GM04504 (cell line): ENCODE measurements at places on chromosomes 3 and 15.

- DNase-seq, result no peak
Observed at GRCh38 chr15:34161329-34161963, 48.5 kb downstream of the KATNBL1 start.

GRCh38 chr3:133855002-133855370, 40.7 kb downstream of the RAB6B start:
- DNase-seq, result no peak

DNA sequence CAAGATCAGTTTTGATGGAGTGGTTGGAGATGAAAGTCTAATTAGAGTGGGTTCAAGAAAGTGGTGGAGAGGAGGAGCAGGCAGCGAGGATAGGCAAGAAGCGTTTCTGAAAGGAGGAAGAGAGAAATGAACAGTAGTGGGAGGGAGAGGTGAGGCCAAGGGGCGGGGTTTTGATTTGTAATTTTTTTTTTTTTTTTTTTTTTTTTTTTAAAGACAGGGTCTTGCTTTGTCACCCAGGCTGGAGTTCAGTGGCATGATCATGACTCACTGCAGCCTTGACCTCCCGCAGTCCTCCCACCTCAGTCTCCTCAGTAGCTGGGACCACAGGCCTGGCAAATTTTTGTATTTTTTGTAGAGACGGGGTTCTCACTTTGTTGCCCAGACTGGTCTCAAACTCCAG, 36.6 kb downstream of the MRAS start:
- DNase-seq, result no peak

- DNase-seq, result no peak
Observed at GRCh38 chr3:189512039-189512438, 119.2 kb upstream of the TP63 start.

DNA sequence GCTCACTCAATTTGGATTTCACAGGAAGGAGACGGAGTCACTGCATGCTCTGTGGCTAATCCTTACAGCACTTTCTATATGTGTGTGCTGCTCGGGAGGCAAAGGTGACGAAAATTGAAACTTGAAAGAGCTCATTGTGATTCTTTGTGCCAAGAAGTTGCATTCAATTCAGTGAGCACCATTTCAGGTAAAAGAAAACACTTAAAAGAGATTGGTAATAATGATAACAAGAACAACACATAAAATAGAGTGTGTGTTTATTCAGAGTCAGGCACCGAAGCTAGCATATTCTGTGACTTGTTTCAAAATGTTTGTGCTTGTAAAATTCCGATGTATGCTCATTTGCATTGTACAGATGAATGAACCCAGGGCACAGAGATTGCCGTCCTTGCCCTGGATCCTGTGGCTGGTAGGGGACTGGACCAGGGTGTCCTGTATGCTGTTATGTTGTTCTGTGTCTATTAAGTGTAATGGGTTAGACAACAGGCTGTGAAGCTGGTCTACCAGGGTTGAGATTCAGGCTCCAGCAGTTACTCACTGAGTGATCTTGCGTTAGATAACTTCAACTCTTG, 193.3 kb upstream of the PROK2 start:
- no peak for DNase-seq

- no peak for DNase-seq
Observed at GRCh38 chr3:75978686-75979085, 193.3 kb upstream of the ZNF717 start.

GRCh38 chr3:71859123-71859519, 74.2 kb upstream of the PROK2 start:
- DNase-seq, result no peak

DNA sequence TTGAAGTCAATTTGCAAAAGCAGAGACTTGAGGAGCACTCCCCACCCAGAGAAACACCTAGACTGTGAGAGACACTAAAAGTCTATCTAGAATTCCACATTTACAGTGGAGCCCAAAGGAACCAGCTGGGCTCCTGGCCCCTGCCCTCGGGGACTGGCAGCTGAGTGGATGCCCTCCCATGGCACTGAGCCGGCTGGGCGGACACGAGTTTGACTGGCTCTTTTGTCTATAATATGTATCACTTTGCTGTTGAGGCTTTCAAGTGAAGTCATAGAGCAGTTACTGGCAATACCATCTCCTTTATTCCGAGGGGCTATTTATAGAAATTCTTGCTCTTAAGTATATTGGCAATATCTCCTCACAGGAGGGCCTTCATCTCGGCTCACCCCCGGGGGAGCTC, 65.8 kb upstream of the TNFAIP8L3 start:
- no peak for DNase-seq
